Epithelial cell of esophagus (primary cell): ENCODE measurements at places on chromosomes 13 and 19.

DNA sequence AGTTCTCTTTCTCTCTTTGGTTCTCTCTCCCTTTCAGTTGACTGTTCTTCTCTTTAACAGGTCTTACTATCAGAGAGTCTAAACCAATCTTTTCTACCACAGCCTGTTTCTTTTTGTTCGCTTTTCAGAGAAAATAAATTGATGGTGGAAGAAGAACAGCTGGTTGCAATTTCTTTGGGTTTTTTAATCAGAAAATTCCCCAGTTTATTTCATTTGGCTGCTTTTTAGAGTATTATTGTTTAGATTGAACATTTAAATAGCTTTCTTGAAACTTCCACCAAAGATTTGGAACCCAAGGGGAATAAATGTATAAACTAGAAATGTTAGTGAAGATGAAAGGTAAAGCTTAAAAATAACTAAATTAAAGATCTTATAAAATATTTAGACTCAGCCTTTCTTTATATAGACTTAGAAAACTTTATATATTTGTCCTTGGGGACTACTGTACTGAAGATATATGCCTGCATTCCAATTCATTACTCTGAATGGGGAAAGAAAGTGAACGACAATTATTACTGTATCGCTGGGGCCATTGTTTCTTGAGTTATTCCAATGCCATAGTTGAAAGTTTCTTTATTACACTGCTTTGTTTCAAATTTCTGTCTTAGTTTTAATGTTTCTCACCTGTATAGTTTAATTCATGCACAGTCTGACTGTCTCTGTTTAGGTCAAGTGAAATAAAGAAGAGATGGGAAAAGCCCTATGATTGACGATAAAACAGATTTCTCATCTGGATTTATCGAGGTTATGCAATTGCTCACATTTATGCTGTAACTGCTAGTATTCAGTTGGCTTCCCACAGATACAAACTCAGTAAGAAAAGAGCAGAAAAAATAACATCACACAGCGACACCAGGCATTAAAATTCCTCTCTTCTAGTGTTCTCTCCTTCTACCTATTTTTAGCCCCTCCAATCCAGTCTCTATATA, 169.4 kb upstream of the CSNK1A1L start:
- no peak for DNase-seq

DNA sequence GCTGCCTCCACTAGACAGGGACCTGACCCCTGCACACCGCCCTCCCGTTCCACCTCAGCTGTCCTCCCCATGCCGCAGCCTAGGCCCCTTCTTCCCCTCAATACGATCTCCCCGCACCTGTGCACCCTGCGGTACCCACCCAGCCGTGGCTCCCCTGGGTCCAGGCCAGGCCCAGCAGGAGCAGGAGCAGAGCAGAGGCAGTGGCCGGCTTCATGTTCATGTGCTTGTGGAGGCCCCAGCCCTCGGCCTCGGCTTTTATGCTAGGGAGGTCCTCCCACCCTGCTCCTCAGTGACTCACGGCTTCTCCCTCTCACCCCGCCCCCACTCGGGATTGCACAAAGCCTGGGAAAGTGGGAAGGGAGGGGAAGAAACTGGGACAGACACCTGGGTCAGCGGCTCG, 11.4 kb upstream of the KRTDAP start:
- DNase-seq: no peak

GRCh38 chr19:902093-902370, 8.7 kb downstream of the RNU6-9 start:
- DNase-seq: no peak

DNA sequence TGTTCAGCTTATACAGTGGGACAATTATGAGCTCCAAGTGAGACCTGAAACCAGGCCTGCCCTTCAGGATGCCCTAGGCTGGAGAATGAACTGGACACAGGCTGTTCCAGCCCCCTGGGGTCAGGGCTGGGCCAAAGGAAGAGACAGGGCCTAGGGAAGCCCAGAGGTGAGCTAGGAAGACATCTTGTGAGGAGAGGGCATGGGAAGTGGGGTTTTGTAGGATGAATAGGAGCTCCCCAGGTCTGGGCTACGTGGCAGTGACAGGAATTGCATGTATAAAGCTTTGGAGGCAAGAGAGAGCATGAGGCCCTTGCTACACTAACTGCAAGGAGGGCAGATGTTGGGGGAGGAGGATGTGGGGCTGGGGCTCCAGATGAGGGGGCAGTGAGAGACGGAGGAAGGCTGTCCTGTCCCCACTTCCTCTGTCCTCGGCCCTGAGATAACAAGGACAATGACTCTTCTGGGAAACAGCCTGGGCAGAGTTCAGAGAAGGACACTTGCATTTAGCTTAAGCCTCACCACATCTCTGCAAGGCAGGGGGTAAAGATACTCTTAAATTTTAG, 1.5 kb upstream of the TBXA2R start:
- no peak for DNase-seq

- no peak for DNase-seq
Measured at GRCh38 chr13:77595166-77595810, 59.8 kb downstream of the SCEL start.

DNA sequence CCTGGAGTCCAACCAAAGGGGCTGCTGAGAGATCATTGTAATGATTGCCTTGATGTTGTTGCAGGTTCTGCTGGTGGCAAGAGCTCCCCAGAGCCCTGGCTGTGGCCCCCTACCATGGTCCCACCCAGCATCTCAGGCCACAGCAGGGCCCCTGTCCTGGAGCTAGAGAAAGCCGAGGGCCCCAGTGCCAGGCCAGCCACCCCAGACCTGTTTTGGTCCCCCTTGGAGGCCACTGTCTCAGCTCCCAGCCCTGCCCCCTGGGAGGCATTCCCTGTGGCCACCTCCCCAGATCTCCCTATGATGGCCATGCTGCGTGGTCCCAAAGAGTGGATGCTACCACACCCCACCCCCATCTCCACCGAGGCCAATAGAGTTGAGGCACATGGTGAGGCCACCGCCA, 15.5 kb downstream of the NCAN start:
- no peak for DNase-seq

DNA sequence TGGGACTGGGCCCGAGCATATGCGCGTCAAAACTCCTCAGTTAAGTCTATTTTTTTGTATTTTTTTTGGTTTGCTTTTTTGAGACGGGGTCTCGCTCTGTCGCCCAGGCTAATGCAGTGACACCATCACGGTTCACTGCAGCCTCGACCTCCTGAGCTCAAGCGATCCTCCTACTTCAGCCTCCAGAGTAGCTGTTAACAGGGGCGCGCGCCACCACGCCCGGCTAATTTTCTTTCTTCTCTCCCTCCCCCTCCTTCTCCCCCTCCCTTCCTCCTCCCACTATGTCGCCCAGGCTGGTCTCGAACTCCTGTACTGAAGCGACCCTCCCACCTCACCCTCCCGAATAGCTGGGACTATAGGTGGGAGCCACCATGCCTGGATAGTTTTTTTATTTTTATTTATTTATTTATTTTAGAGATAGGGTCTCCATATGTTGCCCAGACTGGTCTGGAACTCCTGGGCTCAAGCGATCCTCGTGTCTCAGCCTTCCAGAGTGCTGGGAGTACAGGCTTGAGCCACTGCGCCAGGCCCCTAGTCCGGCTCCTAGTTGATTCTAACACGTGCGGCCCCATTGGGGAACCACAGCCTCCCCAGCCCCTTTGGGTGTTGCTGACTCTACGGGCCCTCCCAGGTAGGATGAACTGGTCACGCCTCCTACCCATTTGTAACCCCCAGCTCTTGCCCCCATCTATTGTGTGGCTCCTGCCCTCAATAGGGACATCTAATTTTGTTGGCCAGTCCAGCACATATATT, 806 bp upstream of the ZNF837 start:
- DNase-seq: no peak

- peak; percentile 61 for DNase-seq
Measured at GRCh38 chr13:93004919-93005318, 221.7 kb upstream of the GPC6 start.

DNA sequence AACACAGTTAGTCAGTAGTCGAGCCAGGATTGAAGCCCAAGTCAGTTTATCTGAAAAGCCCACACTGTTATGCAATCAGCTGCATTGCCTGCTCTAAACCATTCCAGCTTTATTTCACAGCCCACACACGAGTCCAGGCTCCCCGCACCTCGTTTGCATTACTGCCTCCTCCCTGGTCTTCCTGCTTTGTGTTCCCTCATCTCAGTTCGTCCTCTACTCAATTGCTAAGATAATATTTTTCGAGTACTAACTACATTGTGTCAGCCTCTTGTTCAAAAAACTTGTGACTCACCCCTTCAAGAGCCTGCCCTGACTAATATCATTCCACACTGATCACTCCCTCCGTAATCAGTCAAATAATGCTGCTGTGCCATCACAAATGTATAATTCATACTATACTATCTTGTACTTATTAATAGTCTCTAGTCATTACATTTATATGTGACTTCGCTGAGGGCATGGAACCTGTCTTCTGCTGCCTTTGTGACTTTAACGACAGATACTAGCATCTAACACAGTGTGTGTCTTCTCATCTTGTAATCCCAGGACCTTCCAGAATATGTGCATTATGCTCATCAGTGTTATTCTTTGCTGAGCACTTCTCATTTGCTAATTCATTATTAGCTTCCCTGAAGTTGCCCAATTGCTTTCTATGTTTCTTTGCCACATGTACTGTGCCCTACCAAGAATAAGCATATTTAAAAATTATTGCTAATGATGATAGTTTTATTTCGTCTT, 26.2 kb upstream of the WDFY2 start:
- DNase-seq: peak; percentile 93

GRCh38 chr19:38952395-38953165, 21.8 kb downstream of the MRPS12 start:
- DNase-seq: peak; percentile 42
